ENCODE measurements at places on chromosomes 11 and 22.

DNA sequence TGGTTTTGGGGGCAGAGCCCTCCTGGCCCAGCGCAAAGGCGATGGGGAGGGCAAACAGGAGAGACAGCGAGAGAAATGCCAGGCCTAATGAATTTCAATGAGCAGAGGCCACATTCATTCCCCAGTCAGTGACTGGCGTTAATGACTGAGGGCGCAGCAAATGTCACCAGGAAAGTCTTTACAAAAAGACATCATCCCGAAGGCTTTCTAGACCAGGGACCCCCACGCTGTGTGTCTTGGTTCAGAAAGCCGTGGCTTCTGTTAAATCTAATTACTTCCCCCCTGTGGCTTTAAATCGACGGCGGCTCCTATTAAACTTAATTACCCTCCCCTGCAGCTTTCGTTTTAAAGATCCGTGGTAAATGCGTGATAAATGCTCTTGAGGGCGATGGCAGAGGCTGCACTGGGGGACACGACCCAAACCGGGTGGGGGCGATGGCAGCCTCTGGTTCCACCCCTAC, 1.6 kb upstream of the FGF19 start:
- DNase-seq, result no peak

DNA sequence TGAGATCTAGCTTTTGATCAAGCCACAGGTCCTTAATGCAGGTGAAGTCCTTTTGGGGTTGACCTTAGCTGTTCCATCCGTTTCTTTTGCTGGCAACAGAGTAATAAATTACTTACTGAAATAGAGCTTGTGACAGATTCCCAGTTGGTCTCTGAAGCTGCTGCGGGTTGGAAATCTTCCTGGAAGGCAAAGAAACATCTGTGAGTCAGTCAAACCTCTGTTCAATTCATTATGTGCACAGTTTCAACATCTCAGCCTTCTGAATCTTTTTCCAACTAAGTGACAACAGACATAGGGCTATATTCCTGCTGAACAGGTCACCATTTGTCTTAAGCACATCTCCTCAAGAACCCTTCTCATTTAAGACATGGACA, 88.9 kb upstream of the DDI1 start:
- DNase-seq, result no peak

GRCh38 chr11:132022285-132022684, 651.9 kb downstream of the NTM start:
- no peak for DNase-seq

GRCh38 chr22:19776433-19777031, 16.0 kb downstream of the TBX1 start:
- no peak for DNase-seq
